ENCODE measurements at places on chromosomes 12 and 14.

DNA sequence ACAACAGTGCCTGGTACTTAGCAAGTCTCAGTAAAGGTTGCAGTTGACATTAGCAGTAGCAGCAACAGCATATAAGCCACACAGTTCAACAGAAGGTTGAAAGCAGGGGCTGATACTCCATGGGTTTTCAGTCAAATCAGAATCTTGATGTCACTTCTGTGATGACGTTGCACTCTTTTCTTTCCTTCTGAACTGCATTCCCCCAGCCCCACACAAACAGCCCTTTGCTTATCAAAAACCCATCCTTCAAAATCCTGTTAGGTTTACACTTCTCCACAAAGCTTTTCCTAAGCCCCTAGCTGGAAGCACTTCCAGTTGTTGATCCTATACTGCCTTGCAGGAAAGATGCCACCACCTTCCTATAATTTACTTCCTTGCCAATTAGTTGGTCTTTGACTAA lies 34.0 kb upstream of the KCNK13 start:
- no peak for DNase-seq

DNA sequence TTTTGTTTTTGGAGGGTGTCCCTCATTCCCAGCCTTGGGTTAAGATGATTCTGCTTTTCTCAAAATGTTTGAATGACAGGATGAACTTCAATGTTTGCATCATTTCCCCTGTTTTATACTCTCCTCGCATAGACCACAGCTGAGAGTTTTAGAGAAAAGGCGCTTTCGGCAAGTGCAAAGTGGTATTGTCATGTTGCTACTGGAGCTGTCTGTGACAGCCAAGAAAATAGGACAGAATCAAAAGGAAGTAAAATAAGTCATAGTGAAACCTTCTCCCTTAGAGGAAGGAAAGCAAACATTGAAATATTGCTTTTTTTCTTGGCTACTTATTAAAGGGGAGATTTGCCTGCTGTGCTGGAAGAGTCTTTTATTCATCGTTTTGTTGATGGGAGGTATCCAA lies 33.5 kb upstream of the ARHGAP5 start:
- no peak for DNase-seq

DNA sequence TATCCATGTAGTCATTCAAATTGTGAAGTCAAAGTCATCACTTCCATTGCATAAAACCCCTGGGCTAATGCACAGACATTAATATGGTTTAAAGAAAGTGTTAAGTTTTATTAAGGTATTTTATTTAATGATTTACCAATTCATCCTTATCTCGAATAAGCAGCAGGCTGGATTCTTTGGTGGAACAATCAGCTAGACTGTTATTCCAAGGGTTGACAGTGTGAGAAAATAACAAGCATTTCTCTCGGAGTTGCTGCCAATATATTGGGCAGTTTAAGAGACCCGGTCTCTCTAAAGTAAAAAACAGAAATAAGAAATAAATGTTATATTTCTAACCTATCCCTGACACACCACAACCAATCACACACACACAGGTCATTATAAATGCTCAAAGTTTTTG lies 9.4 kb downstream of the KLRB1 start:
- no peak for DNase-seq

DNA sequence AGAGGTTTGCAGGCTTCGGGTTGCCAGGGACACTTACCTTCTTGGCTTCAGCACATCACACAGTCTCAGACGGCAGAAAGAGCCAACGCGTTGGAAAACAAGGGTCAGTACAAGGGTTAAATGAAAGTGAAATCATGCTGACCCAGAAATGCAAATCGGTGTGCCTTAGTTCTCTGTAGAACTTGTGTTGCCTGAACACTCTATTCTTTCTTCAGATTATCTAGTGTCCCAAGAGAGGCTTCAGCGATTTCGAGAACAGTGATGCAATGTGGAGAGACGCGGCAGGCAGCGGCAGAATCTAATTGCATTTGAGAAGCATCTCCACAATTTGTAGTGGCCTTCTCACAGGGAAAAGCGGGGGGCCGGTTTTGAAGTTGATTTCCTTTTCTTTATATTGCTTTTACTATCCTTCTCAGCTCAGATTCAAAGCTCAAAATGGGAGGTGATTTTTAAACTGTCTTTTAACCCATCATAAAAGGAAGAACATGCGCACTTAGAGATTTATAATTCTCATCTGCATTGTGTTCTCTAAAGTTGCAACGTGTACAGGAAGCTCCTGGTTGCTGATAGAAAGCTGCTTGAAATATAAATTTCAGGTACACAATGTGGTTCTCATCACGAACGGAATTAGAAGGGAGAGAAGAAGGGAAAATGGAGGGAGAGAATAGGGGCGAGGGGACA lies 67.8 kb upstream of the EGLN3 start:
- DNase-seq = no peak

- no peak for DNase-seq
Observed at GRCh38 chr12:72228424-72228823, 43.7 kb upstream of the TRHDE start.

DNA sequence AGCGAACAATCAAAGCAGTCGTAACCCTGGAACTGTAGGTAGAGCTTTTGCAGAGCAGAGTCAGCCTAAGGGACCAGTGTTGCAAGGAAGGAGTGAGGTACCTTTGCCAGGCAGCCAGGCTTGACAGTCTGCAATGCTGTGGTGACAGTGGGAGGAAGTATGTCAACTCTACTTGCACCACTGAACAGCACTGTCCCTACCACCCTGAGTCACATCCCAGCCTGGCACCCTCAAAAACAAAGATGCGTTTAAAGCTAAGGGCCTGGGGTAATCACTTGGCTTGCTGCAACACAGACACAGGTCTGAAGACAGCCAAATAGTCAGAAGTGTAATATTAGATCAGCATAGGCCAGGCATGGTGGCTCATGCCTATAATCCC lies 141.9 kb downstream of the DPF3 start:
- DNase-seq = no peak

DNA sequence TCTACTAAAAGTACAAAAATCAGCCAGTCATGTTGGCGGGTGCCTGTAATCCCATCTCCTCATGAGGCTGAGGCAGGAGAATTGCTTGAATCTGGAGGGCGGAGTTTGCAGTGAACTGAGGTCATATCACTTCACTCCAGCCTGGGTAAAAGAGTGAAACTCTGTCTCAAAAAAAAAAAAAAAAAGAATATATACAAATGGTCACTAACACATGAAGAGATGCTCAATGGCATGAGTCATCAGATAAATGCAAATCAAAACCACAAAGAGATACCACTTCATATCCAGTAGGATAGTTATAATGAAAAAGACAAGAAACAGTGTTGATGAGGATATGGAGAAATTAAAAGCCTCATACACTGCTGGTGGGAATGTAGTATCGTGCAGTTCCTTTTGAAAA lies 33.6 kb upstream of the METAP2 start:
- DNase-seq = no peak

DNA sequence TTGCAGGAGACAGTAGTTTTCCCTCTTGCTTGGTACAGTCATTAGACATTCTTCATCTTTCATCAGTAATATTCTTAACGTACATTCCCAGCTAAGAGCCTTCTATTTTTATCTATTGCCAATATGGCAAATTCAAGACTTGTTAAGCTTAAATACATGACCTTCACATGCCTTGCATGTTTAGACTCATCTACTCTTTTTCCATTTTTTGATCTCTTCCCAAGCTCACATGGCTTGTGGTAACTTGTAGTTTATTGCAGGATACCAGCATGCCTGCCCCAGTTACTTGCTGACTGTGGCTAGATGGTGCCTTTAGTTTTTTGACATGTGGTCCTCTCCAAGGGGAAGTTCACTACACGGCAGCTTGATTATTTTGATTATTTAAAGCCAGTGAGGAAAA lies 729.0 kb downstream of the SLC6A15 start:
- no peak for DNase-seq

- DNase-seq = peak; percentile 12
Observed at GRCh38 chr14:20934148-20934762, 21.0 kb upstream of the RNASE2 start.

GRCh38 chr14:67729072-67729885 lies 27.6 kb downstream of the RDH12 start:
- no peak for DNase-seq

- no peak for DNase-seq
Observed at GRCh38 chr12:68154779-68155178, 4.8 kb downstream of the IFNG start.

- no peak for DNase-seq
Observed at GRCh38 chr14:96055753-96056508, 16.8 kb downstream of the C14orf132 start.

DNA sequence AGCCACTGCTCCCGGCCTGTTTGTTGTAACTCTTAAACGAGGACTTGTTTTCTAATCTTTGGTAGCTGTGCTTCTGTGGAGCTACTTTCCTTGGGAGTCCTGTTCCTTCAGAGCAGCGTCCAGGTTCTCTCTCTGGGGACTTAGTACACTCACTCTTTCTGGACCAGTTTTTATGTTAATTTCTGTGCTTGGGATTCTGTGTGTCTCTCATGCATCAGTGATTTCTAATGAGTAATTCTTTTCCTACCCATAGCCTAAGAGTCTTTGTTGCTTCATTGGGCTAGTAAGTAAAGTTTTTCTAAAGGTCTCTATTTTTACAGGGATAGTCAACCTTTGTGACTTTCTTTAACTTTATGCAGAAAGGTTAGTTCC lies 289.3 kb downstream of the FBXL14 start:
- DNase-seq = no peak

DNA sequence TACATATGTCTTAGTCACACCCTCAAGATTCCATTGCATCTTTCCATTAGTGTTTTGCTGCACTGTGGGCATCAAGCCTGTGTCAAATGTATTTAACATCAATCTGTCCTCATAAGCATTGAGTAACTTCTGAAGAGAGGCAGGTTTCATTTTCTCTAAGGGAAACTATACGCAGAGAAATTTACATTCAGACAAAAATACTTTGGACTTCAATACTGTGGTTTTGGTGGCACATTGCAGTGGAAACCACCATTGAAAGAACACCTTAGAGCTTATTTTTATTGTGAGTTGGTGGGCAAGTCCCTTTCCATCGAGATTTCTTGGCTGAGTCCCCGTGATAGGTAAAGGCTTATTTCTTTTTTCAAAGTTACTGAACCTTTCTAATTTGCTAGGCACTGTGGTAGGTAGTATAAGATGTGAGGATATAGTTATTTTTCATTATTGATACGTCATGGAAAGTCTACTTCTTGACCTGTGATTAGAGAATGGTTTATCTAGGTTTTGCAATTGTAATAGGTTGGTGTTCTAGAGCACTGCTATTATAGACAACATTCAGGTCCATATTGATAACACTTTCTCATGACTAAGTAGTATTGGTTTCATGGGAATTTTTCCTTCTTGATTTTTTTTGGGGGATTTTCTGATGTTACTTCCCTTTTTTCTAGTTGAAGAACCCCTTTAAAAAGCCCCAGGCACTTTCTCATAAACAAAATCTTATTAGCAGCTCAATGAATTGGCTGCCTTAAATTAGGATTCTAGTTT lies 81.9 kb downstream of the CFAP54 start:
- DNase-seq = no peak

DNA sequence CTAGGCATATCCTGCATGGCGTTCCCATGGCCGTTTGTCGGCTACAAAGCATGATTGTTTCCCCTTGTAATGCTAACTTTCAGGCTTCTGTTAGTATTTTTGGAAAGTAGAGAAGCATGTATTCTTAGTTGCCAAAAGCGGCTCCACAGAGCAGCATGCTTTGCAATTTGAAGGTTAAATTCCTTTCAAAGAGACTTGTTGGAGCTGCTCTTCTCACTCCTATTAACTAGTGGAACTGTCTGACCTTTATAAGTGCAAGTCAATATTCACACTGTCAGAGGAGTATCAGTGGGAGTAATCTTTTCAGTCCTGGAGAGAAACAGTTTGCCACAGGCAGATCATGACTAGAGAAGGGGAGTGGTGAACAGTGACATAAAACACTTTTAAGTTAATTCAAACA lies 656.1 kb upstream of the NOVA1 start:
- no peak for DNase-seq

- no peak for DNase-seq
Observed at GRCh38 chr14:97457575-97458085, 660.4 kb downstream of the VRK1 start.

Measured in NCI-H1930 (cell line).